ENCODE measurements at places on chromosomes 2 and 18.

DNA sequence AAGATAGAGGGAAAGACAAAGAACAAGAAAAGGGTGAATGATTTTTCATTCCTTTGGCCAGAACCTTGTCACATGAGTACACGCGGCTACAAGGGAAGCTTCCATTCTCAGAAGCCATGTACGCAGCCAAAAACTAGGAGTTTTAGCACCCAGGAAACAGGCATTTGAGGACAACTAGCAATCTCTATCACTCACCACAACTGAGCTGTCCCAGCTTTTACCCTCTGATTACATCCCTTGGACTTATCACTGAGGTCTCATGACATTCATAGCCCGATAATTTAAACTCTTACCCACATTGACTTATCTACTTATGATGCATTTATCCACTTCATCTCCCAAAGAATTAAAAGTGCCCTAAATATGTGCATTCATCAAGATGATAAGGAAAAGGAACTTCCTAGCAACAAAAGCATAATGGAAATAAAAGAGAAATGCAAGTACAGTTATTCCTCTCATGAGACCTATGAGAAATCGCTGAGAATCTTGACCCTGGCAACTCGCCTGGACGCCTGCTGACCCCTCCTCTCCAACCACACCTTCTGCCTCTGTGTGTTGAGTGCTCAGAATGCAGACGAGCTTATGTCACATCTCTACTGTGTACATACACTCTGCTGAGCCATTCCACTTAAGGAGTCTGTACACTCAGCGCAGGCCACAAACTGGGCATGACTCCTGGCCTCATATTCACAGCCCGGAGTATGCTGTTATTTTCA is 28.7 kb upstream of the MFSD6 start:
- DNase-seq = no peak

- peak; percentile 52 for DNase-seq
Measured at GRCh38 chr2:101395545-101396315, 8.4 kb upstream of the CREG2 start.

DNA sequence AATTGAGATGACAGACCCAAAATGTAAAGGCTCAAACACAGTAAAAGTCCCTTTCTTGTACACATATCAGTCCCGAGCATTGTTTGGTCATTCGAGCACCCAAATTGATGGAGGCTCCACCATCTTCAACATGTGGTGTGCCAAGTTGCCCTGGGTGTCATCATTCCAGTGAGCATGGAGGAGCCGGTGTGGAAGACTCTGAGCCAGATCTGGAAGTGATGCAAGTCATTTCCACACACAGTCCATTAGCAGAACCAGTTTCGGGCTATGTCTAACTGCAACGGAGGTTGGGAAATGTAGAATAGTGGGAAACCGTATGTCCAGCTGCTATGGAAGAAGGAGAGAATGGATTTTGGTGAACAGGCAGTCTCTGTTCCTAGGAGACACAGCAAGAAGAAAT is 40.9 kb upstream of the BZW1 start:
- no peak for DNase-seq

DNA sequence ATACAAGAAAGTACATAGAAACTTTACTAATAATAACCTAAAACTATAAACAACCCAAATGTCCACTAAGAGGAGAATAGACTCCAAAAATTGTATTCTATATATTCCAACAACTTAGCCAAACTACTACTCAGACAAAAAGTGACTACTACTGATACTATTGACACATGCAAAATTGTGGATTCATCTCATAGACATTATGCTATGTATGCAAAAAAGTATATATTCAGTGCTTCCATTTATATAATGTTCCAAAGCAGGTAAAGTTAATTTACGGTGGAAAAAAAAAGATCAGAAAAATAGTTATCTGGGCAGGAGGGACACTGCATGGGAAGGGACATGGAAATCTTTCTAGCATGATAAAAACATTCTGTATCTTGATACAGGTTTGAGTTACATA is 62.0 kb upstream of the SRD5A2 start:
- no peak for DNase-seq

GRCh38 chr2:196291873-196292800 is 120.8 kb upstream of the STK17B start:
- DNase-seq = peak; percentile 57

GRCh38 chr2:38791744-38792143 is 13.7 kb downstream of the GEMIN6 start:
- DNase-seq = no peak

DNA sequence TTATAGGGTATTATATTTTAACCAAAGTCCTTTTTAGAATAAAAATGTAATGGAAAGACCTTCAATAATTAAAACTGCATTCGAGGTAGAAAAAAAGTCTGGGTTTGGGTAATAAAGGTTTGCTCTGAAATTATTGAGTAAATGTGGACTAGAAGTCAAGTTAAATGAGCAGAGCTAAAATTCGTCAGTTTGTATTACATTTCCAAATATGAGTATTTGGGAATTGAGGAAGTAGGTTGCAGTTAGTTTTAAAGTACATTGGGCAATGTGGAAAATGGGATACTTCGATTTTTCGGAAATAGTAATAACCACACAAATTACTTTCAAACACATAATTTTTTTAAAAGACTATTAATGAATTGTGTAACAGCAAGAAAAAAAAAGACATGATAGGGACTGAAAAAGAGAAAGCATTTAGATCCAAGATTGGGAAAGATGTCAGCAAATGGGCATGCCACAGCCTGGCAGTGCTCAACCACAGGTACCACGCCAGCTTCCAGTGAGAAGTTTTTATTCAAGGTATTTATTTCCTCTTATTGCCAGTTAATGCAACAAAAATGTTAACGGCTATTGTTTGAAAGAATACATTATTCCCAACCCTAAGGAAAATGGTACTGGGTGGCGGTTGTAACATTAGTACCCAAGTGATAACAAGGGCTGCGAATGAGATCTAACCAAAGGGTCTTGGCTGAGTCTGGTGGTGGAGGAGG is 50.0 kb downstream of the TTC39C start:
- no peak for DNase-seq

DNA sequence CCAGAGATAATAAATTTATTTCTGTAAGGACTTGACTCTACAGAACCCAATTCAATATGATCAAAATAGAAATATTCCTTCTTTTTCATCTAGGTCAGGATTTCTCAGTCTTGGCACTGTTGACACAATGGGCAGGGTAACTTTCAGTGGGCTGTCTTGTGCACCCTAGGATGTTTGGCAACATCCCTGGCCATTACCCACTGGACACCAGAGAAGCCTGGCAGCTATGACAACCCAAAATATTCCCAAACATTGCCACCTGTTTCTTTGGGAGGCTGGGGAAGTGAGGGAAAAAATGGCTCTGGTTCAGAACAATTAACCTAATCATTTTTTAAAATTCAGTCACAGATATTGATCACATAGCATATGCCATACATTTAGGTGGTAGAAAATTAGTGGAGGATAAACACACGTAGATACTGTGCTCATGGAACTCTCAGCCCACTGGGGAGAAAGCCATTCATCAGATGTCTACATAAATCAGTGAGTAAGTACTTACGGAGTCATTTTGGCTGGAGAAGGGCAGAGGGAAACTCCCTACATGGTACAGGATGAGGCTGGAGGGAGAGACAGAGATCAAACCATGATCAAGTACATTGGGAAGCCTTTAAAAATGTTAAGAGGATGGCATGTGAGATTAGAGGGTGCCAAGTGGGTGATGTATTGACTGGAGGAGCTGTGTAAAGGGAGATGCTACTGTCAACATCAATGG is 718 bp upstream of the TNP1 start:
- no peak for DNase-seq

DNA sequence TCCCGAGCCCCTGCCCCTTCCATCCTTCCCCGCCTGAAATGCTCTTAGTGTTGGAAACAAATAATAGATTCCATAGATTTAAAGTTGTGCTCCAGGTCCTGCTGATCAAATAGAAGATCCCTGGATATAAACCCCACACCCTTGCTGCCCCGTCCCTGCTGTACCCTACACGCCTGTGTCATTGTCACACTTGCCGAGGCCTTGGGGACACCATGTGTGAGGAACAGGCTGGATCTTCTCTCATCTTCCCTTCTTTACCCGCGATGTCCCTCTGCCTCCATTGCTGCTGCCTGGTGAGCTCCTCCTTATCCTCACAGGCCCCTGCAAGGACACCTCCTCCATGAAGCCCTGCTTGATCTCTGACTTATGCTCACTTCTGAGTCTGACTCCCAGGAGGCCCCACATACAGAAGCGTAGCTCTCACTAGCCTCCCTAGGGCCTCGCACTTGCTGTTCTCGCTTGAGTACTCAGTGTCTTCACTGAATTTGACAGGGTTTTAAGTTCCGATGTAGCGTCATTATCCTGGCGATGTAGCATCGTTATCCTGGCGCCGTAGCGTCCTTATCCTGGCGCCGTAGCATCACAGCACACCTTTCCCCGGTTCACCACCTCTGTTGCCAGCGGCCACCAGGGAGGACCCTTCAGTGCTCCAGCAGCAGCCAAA is 221.9 kb downstream of the NDUFA10 start:
- no peak for DNase-seq

GRCh38 chr2:42470706-42471105 is 23.1 kb downstream of the KCNG3 start:
- DNase-seq = no peak

DNA sequence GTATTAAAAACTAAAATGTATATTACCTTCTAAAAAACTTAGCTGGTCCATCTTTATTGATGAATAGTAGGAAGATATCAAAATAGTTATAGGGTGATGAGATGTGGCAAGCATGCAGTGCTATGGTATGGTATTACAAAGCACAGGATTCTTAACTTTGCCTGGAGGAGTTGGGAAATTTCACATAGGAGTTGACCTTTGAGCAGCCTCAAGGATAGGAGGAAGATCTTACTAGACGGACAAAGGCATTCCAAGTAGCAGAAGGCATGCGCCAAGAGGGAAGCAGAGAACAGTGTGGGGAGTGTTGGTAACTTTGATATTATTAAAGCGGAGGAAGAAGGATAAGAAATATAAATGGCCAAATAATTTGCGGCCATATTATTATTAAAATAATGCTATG is 60.0 kb downstream of the TTC21B start:
- DNase-seq = no peak

GRCh38 chr2:33240178-33240577 is 236.3 kb upstream of the RASGRP3 start:
- DNase-seq = no peak

GRCh38 chr18:36189486-36189885 is 2.2 kb downstream of the MOCOS start:
- DNase-seq = no peak

- peak; percentile 88 for DNase-seq
Measured at GRCh38 chr2:108612153-108612513, 77.9 kb downstream of the LIMS1 start.

DNA sequence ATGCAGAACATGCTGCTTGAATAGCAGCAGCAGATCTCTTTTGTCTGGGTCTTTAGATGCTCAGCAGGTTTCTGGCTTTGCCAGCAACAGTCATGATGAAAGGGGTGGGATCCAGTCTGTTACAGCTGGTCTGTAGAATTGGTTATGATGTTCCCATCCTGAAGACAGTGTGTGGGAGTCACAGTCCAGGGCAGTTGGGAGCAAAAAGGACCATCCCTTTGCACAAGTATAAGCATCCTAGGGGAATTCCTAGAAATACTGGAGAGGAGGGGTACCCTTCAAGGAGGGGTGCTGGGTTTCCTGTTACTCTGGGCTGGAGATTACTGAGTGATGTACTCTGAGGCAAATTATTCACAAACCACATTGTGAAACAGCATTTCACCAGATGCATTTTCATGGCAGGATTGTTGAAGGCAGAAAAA is 119.9 kb upstream of the RND3 start:
- DNase-seq = no peak

DNA sequence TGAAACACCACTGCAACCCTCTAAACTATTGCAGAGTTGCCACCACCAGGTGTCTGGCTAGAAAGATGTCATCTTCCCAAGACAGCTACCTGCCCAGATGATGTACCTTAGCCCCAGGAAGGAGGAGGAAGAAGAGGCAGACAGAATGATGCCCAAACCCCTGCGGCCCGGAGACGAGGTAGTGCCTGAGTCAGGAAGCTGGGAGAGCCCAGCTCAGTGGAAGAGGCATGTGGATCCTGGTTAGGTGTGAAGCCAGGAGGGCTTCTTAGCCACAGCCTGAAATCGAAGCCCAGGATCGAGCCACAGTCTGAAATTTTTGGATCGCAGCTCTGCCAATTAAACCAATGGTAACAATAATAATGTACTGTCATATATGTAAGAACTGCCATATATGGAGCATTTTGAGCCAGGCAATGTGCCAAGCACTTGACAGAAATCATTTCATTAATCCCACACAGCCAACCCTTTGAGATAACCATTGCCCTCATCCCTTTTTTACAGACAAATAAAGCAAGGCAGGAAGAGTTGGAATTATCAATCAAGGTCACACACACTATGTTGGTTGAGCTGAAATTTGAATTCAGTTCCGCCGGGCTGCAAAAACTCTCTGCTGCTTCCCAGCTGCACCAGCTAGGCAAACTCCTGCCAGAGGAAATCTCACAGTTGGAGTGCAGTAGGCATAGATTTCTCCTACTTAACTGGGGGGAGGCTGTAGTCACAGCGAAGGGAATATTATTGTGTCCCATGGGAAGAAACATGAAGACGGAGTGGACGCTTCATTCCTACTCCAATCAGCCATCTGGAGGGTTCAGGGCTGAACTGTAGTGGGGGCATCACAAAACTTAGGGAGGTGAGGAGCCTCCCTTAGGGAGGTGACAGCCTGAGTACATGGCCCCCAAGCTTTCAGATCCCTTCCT is 19.4 kb upstream of the CYP1B1 start:
- no peak for DNase-seq

DNA sequence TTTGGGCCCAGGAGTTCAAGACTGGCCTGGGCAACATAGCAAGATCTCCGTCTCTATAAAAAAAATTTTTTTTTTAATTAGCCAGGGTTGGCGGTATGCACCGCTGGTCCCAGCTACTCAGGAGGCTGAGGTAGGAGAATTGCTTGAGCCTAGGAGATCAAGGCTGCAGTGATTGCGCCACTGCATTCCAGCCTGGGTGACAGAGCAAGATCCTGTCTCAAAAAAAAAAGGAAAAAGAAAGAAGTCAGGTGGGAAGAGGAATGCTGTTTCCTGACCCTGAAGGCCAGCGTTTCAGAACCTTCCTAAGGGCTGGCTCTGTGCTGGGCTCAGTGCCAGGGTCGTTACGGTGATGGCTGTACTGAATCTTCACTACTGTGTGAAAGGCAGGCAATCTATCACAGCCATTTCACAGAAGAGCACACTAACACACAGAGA is 35.0 kb upstream of the AGAP1 start:
- DNase-seq = no peak

GRCh38 chr2:232659359-232659758 is 26.0 kb downstream of the EFHD1 start:
- no peak for DNase-seq

- no peak for DNase-seq
Measured at GRCh38 chr2:69241664-69242514, 145.1 kb downstream of the GFPT1 start.

DNA sequence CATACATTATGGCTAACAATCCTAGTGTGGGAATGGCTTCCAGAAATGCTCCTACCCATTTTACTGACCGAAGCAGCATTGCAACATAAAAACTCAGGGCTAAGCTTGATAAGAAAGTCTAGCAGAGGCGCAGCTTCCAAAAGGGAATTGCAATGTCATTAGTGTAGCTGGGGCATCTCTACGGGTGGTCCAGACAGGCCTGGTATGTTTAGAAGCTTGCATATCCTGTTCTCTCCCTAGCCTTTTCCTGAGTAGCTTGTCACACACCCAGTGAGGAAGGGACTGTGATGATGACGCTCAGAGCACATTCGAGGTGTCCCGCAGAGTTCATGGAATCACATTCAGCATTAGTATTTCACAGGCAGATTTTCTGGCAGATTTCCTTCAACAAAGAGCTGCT is 38.0 kb upstream of the COL5A2 start:
- DNase-seq = no peak

GRCh38 chr2:218720048-218721041 is 9.7 kb downstream of the TTLL4 start:
- no peak for DNase-seq

Data from activated CD4-positive, alpha-beta T cell treated with anti-CD3 and anti-CD28 coated beads, Interleukin-10, Interleukin-2, amounts not matched to agents 100 ng/mL and 50 ng/mL, durations not matched to agents 16 hours and 8 hours (primary cell).